ENCODE measurements at places on chromosomes 13 and 19.

GRCh38 chr13:112259511-112259910 is 116.6 kb upstream of the SPACA7 start:
- H3K4me1 ChIP-seq = no peaks in the 10 kb centered on the region
- H3K27me3 ChIP-seq = no peaks in the 10 kb centered on the region
- H3K36me3 ChIP-seq = no peaks in the 10 kb centered on the region
- no peak for DNase-seq
- no peak overlapping the region for H3K27ac ChIP-seq

DNA sequence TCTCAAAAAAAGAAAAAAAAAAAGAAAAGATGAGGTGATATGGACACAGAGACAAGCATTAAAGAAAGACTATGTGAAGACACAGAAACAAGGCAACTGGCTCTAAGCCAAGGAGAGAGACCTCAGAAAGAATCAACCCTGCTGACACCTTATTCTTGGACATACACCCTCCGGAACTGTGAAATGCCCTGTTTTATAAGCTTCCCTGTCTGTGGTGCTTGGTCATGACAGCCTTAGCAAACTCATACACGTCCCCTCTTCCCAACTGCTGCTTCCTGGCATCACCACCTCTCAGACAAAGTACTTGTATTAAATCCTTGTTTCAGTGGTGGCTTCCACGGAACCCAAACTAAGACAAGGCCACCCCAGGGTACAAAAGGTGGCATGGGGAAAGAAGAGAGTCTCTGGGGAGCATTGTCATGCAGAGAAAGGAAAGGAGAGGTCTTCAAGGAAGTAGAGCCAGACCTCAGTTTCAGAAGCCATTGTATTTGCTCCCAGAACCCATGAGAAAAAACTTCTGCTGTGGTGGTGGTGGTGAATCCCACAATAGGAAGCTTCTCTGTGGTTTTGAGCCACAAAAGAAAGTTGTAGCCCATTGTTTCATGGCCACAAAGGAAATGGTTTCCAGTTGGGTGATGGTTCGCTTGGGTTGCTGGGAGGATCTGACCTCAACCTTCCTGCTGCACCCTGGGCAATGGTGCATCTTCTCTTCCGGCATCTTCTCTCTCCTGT is 16.3 kb upstream of the TSPAN16 start:
- no peak for DNase-seq
- peaks cover 22% of the 10 kb centered on the region for H3K4me1 ChIP-seq
- no peak overlapping the region for H3K4me3 ChIP-seq
- no peaks in the 10 kb centered on the region for H3K36me3 ChIP-seq
- H3K27ac ChIP-seq = no peak overlapping the region

- no peak overlapping the region for H3K4me3 ChIP-seq
- no peaks in the 10 kb centered on the region for H3K36me3 ChIP-seq
- H3K27me3 ChIP-seq = no peaks in the 10 kb centered on the region
- DNase-seq = no peak
- H3K27ac ChIP-seq = no peak overlapping the region
Measured at GRCh38 chr19:46134527-46134926, 10.0 kb upstream of the IGFL3 start.

DNA sequence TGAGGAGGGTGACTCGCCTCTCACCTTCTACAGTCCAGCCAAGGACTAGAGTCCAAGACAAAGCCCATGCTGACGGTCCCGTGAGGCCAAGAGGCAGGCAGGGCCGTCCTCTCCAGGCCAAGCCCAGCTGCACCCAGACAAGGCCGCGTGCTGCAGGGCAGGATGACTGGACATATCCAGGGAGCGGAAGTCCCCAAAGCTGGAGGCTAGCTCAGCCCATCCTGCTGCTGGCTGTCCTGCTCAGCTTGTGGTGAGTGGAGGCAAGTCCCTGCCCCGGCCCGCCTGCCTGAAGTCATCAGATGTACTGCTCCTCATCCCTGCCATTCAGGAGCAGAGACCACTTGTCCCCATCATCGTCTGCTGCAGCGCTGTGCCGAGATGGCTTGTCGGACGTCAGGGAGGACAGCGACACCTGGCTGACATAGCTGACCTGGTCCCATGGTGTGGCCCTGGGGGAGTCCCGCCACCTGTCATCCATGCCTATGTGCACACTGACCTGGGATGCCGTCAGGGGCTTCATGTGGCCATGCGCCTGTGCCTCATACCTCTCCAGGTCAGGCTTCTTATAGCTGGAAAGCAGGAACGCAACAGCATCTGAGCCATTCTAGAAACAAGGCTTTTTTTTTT is 72.8 kb downstream of the CCDC70 start:
- no peak overlapping the region for H3K27ac ChIP-seq
- no peaks in the 10 kb centered on the region for H3K4me1 ChIP-seq
- H3K27me3 ChIP-seq = no peaks in the 10 kb centered on the region
- DNase-seq = no peak
- H3K4me3 ChIP-seq = no peak overlapping the region
- H3K36me3 ChIP-seq = no peaks in the 10 kb centered on the region

DNA sequence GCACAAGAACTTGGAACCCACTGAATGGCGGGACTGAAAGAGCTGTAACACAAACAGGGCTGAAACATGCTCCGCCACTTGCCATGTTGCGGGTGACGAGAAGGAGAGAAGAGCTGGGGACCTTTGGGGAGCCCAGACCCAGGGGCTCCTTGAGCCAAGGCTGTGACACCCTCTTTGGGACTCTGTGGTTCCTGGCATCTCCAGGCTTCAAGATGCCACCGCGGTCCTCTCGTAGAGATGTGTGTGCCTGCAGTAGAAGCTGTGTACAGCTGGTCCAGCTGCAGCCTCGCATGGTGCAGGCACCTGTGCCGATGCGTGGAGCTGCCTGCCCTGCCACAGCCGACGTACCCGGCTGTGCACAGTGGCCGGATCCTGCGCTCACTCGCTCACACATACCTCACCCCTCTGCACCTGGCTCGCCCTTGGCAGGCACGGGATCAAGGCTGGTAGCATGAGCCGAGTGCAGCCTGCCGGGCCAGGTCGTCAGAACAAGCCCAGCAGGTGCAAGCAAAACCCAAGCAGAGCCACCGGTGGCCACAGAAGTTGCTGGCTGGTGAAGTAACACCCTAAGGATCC is 1385.8 kb downstream of the PCDH9 start:
- H3K27ac ChIP-seq = no peak overlapping the region
- no peak overlapping the region for H3K4me3 ChIP-seq
- H3K4me1 ChIP-seq = no peaks in the 10 kb centered on the region
- DNase-seq = no peak
- H3K27me3 ChIP-seq = no peaks in the 10 kb centered on the region
- no peaks in the 10 kb centered on the region for H3K36me3 ChIP-seq

DNA sequence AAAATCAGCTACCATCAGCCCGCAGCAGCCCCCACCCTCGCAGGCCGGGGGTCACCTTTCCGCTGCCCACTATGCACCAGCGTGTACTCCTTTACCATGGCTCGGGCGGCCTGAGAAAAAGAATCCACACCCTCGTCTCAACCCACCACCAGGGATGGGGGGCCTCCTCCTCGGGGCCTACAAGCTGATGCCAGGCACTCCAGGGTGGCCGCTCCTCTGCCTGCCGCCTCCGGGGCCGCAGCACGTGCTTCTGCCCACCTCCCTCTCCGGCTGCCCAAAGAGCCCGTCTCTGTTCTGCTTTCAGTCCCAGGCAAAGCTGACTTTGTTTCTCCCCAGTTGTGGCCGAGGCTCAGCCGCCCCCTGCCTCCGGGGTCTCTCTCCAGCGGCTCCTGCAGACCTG is 11.1 kb upstream of the MEX3D start:
- no peak overlapping the region for H3K27ac ChIP-seq
- no peaks in the 10 kb centered on the region for H3K36me3 ChIP-seq
- no peaks in the 10 kb centered on the region for H3K4me1 ChIP-seq
- H3K27me3 ChIP-seq = no peaks in the 10 kb centered on the region
- no peak overlapping the region for H3K4me3 ChIP-seq
- no peak for DNase-seq

DNA sequence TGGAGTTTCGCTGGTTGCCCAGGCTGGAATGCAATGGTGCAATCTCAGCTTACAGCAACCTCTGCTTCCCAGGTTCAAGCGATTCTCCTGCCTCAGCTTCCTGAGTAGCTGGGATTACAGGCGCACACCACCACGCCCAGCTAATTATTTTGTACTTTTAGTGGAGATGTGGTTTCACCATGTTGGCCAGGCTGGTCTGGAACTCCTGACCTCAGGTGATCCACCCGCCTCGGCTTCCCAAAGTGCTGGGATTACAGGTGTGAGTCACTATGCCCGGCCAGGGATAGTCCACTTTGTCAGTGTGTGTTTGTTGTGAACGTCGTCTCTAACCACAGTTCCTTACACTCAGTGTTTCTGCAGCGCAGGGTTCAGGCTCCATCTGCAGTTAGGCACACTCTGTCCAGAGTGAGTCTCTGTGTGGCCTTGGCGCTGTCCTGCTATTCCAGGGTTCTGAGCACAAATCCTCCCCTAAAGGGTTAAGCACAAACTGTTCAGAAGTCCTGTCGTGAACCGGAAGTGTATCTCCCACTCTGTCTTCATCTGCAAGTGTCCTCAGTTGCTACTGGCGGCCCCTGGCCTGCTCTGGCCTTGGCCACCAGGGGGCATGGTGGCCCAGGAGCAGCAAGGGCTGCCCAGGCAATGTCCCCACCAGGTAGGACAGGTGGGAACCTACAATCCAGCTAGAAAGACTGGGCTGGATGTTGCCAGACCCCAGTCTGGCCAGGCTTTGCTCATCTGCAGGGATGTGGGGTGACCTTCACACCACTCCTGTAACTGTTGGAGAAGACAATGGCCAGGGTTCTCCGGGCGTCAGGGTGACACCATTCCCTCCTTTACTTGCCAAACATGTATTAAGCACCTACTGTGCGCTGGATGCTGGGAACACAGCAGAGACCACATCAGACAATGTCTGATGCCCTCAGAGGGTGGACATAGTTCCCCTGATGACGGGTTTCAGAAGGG is 38.8 kb upstream of the GATAD2A start:
- no peaks in the 10 kb centered on the region for H3K27me3 ChIP-seq
- H3K4me3 ChIP-seq = no peak overlapping the region
- H3K27ac ChIP-seq = no peak overlapping the region
- peaks cover 3% of the 10 kb centered on the region for H3K4me1 ChIP-seq
- peak; percentile 70 for DNase-seq

DNA sequence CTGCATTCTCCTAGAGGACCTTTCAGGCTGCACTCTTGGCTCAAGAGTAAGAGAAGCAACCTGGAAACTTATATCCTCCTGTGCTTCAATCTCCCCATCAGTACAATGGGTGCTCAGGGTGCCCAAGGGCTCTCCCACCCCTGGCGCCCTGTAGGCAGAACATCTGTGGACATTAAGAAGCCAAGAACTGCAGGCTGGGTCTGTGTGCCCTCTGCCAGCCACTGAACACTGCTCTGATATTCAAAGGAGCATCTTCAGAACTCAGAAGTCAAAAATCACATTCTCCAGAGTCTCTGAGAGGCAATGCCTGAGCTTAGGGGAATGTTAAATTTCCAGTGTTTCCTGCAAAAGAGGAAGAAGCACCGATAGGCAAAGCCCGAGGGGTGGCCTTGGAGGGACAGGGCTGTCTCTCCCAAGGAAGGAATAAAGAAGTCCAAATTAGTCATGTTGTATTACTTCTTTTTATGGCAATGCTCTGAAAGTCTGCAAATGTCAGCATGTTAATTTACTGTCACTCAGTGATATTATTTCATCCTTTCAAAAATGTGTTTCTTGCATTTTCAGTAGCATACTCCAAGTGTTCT is 88.1 kb downstream of the TSHZ3 start:
- H3K4me1 ChIP-seq = peaks cover 5% of the 10 kb centered on the region
- H3K27me3 ChIP-seq = no peaks in the 10 kb centered on the region
- no peak overlapping the region for H3K27ac ChIP-seq
- DNase-seq = no peak
- no peaks in the 10 kb centered on the region for H3K36me3 ChIP-seq

GRCh38 chr13:51278426-51279130 is 56.4 kb downstream of the FAM124A start:
- peaks cover 3% of the 10 kb centered on the region for H3K4me1 ChIP-seq
- DNase-seq = no peak
- no peak overlapping the region for H3K4me3 ChIP-seq
- no peak overlapping the region for H3K27ac ChIP-seq
- no peaks in the 10 kb centered on the region for H3K27me3 ChIP-seq
- no peaks in the 10 kb centered on the region for H3K36me3 ChIP-seq

DNA sequence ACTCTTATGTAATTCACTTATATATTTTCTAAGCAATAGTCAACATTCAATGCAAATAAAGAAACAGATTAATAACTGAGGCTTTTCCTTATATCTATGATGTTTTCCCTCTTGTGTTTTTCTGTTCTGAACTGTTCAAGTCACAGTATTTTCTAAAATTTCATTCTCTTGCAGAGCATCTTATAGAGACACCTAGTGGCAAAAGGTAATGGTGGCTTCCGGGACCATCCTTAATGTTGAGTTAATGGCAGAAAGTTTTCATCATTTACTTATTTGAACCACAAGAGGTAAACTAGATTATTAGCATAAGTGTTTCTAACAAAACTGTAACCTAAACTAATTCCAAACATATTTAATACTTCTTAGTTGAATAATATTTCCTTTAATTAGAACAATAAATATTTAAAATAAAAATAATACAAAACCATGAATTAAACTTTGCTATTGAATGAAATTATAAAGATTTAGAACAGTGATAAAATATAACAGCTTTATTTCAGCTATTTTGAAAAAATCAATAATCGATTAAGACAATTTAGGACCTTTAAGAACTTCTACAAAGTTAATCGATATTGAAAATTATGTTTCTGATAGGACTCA is 1.7 kb upstream of the SLITRK5 start:
- H3K4me1 ChIP-seq = peaks cover 7% of the 10 kb centered on the region
- no peak overlapping the region for H3K4me3 ChIP-seq
- H3K27ac ChIP-seq = no peak overlapping the region
- H3K27me3 ChIP-seq = no peaks in the 10 kb centered on the region
- H3K36me3 ChIP-seq = no peaks in the 10 kb centered on the region

DNA sequence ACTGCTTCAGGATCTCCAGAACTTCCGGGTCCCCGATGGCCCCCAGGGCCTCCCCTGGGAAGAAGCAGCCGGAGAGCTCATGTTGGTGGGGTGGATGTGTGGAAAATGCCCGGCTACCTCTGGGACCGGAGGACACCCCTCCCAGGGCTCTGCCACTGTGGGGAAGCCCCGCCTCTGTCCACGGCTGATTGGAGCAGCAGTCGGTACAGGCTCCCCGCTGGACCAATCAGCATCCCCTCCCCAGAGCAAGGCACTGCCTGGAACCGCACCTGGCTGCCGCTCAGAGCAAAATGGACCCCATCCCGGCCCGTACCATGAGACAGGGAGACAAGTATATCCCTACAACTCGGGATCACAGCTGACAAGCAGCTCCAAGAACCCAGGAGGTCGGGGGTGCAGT is 6.4 kb downstream of the DOHH start:
- peaks cover 1% of the 10 kb centered on the region for H3K4me1 ChIP-seq
- no peaks in the 10 kb centered on the region for H3K36me3 ChIP-seq
- H3K27ac ChIP-seq = no peak overlapping the region

GRCh38 chr19:45376045-45376724 is 5.8 kb upstream of the ERCC2 start:
- H3K27ac ChIP-seq = no peak overlapping the region
- H3K27me3 ChIP-seq = no peaks in the 10 kb centered on the region
- no peak overlapping the region for H3K4me3 ChIP-seq

All from testis (tissue), 5 donors.